Natural killer cell treated with Interleukin-12 subunit alpha and Interleukin-12 subunit beta and Interleukin-15 and Interleukin-18, amount 100 ng/mL, for 72 hours (primary cell): ENCODE measurements at places on chromosomes 5 and 9. TPM values are rescaled to one million over a fixed set of nuclear protein-coding genes. Genes with fewer than 3 reads are reported as not detected.

RAPGEF1 gene
- 215 TPM for total RNA-seq

FRMPD1 gene
- total RNA-seq: not detected

DNM1 gene
- 1.1 TPM for total RNA-seq

CDO1 gene
- not detected for total RNA-seq

- H3K27me3 ChIP-seq: no peaks in the 10 kb centered on the region
- H3K4me3 ChIP-seq: no peak overlapping the region
- no peak for DNase-seq
Measured at GRCh38 chr5:57215629-57216195, 41.9 kb downstream of the GPBP1 start.

DNA sequence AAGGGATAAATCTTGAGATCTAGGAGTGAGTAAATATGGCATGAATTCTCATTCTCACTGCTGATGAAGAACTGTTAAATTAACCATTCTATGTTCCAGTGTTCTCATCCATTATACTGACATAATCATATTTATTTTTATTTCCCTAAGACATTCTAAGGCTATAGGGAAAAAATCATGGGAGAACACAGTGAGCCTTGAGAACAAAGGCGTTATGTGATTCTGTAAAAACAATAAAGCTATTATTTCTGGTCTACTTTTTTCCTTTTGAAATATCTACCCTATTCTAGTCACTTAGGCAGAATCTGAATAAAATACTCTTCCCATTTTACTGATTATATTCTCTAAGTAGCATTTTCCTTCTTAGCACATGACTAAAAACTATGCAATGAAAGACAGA lies 155.7 kb upstream of the ADAMTS16 start:
- H3K27ac ChIP-seq: no peak overlapping the region
- H3K4me3 ChIP-seq: no peak overlapping the region
- no peaks in the 10 kb centered on the region for H3K4me1 ChIP-seq
- no peaks in the 10 kb centered on the region for H3K36me3 ChIP-seq
- H3K27me3 ChIP-seq: no peaks in the 10 kb centered on the region

DNA sequence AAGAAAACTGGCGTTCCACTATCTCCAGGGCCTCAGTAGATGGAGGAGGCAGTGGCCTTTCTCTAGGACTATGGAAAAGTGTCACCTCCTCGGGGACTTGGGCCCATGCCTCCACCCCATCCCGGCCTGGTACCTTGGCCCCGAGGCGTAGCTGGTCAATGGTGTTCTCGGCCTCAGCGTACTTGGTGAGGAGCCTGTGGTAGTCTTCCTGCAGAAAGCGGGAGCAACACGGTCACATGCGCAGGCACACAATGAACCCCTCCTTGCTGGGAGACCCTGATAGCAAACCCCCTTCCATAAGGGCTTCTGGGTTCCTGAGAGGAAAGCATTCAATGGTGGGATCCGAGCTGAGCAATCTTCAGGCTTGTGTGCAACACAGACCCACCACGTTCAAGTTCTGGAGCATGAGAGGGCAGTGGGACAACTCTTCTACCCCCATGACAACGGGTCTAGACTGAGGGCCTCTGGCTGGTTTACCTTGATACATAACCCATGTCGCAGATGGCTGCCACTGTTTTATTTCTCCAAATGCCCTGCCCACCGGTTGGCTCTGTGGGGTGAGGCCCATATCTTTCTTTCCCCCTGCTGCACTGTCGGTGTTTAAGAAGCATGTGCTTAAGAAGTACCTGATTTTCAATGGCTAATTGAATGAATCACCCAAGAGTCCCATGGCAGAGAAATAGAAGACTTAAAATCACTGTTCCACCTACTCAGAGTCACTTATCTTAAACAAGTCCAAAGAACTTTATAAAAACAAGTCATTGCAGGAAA lies 13.6 kb downstream of the AKNA start:
- H3K4me3 ChIP-seq: peak overlapping the region; percentile 83
- peaks cover 81% of the 10 kb centered on the region for H3K4me1 ChIP-seq
- peak overlapping the region; percentile 77 for H3K27ac ChIP-seq
- peaks cover 40% of the 10 kb centered on the region for H3K36me3 ChIP-seq

DNA sequence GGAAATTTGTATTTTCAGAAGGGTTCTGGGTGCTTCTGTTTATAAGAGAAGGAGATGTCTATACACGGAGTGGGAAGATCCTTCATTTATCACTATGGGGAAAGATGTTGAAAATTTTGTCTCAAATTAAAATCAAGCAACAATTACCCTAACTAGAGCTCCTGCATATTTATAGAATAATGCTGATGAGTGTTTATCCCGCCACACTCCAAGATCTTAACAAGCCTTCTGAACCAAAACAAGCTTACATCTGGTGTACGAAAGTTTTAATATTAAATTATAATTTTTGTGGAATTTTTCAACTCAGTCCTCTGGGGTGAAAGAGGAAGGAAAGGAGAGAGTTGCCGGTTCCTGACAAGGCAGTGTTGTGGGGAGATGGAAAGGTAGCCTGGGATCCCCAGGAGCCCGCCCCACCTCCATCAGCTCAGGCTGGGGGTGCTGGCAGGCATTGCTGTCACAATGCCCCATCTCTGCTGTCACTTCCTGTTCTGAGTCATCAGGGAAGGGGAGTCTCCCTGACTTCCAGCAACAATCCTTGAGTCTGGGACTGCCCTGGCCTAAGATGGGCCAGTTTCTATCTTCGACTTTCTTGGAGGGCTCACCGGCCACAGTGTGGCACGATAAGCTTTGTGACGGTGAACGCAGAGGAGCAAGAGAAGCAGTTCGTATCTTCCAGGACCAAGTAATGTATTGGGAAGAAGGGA lies 64.5 kb downstream of the ERAP1 start:
- H3K27ac ChIP-seq: peak overlapping the region; percentile 45
- DNase-seq: no peak
- H3K4me3 ChIP-seq: no peak overlapping the region
- no peaks in the 10 kb centered on the region for H3K27me3 ChIP-seq

DNA sequence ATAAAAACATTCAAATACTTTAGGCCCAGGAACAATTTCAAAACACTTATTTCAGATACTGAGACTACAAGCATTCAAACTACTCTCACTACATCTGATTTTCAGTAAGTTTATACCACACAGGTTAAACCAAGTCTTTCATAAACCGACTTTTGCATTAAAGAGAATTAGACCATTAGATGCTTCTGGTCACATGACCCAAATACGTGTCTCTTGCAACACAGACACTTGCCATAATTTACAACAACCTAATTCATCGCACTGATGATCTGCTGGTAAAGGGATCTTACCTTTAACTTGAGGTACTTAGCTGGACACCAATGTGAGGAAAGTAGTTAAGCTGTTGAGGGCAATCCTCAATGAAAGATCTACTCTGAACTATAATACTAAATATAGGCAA lies 3.2 kb downstream of the HNRNPH1 start:
- H3K4me3 ChIP-seq: peak overlapping the region; percentile 97
- DNase-seq: no peak
- H3K4me1 ChIP-seq: peaks cover 73% of the 10 kb centered on the region
- H3K27me3 ChIP-seq: no peaks in the 10 kb centered on the region
